ENCODE measurements at places on chromosomes 6 and 20.

- no peak for DNase-seq
Measured at GRCh38 chr6:25137916-25138232, 141.3 kb upstream of the CARMIL1 start.

DNA sequence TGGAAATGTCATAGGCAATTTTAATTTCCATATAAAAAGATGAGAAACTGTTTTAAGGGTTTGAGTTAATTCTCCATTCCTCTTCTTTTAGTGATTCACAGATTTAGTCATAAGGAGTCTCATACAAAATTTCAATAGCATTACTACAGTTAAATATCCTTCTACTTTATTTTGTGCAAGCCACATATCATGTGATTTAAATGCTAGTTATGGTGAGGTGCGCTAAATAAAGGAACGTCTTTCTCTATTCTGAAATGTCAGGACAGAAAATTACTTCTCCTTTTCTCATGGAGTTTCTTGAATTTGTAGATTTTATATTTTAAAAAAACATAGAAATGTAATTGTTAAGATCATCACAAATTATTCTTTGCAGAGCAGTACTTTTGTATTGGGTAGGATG is 50.0 kb upstream of the SUPT3H start:
- DNase-seq = no peak

DNA sequence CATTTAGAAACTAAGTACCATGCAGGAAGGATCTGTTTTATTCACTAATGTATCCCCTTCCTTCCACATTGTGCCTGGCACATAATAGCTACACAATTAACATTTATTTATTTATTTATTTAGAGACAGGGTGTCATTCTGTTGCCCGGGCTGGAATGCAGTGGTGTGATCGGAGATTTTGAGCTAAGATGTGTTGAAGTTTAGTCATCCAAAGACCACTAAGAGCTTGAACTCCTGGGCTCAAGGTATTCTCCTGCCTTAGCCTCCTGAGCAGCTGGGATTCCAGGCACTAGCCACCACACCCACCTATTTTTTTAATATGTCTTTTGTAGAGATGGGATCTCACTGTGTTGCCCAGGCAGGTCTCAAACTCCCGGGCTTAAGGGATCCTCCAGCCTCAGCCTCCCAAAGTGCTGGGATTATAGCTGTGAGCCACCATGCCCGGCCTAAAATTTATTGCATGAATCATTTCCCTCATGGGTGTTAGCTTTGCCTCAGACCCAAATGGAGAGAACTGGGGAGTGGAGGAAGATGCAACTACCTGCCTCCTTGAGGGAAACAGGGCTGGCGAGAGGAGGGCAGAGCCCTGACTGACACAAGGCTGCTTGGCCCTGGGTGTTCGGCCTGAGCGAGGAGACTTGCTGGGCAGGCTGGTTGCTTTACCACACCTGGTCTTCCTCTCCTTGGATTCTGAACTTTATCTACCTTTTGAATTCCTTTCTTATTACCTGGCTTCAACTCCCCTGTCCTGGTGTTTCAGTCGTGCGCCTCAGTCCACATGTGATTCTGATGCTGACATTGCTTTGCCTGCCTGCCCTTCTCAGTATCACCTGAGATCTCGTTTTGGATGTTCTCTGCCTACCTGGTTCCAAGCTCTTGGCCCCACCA is 1.7 kb upstream of the DYNLT1 start:
- DNase-seq = no peak

GRCh38 chr6:154894902-154895301 is 100.2 kb upstream of the TIAM2 start:
- DNase-seq = no peak

DNA sequence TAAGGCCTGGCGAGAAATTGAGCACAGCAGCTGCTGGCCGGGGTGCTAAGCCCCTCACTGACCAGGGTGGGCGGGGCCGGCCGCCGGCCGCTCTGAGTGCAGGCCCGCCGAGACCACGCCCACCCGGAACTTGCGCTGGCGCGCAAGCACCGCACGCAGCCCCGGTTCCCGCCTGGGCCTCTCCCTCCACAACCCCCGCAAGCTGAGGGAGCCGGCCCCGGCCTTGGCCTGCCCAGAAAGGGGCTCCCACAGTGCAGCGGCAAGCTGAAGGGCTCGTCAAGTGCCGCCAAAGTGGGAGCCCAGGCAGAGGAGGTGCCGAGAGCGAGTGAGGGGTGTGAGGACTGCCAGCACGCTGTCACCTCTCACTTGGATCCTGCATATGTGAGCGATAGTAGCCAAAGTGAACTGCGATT is 251.2 kb downstream of the GJA1 start:
- peak; percentile 55 for DNase-seq

- no peak for DNase-seq
Measured at GRCh38 chr6:149077208-149077607, 240.3 kb upstream of the TAB2 start.

GRCh38 chr6:92362404-92362803 is 1057.0 kb downstream of the EPHA7 start:
- no peak for DNase-seq

- DNase-seq = no peak
Measured at GRCh38 chr6:3610921-3611320, 140.6 kb downstream of the PXDC1 start.

DNA sequence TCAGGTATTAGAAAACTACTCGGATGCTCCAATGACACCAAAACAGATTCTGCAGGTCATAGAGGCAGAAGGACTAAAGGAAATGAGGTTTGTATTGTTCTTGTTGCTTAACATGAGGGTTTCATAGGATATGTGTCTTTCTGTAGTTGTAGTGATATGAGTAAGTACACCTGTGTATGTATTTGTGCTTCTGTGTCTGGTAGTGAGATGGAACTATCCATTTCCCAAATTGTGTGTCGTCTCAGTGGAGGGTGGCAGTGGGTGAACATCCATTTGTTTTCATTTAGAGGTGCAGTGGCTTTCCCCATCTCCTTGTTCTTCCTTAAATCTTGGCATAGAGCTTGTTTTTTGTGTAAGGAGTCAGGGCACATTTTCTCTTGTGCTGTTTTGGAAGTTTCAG is 8.2 kb downstream of the ASXL1 start:
- no peak for DNase-seq

- DNase-seq = no peak
Measured at GRCh38 chr6:72720464-72720863, 98.6 kb downstream of the KCNQ5 start.

DNA sequence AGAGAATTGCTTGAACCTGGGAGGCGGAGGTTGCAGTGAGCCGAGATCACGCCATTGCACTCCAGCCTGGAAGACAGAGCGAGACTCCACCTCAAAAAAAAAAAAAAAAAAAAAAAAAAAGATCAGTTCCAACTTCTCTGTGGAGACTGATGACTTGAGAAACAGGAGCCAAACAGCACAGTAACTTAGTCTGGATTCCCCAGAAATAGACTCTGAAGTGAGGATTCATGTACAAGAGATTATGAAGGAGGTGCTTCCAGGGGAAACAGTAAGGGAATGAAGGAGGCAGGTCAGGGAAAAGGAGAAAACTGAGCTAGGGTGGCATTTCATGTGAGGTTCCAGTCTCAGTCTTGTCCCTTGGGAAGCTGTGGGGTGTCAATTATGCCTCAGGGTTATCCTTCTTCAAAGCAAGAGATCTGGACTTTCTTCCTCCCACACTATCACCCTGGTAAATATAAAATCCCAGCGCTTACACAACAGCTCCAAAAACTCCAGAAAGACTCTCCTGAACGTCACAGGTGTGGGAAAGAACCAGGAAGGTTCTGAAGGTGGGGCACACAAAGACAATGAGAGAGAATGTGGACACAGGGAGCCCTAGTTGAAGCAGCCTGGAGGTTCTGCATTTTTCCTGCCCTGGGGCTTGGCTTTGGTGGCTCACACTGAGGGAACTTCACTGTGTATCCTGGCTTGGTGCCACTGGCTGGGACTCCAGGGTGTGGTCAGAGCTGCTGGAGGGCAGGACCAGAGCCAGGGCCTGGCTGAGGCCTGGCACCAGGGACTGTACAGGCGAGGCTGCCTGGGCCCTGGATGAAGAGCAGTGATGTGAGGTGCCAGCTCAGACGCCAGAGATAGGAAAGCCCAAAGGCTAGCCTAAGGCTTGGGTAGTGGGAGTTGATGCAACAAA is 46.8 kb downstream of the PCNA start:
- DNase-seq = peak; percentile 95

GRCh38 chr6:15305909-15306308 is 60.0 kb downstream of the JARID2 start:
- DNase-seq = no peak

GRCh38 chr6:75118925-75119515 is 86.8 kb downstream of the COL12A1 start:
- no peak for DNase-seq

GRCh38 chr20:50932016-50932485 is 814 bp upstream of the ADNP start:
- no peak for DNase-seq

DNA sequence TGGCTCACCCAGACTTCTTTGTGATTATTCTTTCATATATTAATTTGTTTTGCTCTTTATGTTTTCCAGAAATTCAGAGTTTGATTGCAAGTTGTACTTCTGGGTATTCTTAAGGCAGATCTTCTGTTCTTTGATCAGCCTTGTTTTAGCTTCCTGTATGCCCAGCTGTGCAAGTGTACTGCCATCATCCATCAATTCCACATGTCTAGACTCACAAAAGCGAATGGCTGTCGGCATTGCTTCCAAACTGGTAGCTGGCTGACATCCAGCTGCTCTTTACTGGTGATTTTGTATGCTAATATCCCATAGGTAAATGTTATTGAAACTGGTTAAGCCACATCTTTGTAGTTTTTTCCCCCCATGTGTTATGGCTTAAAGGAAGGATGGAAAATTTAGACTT is 1084.8 kb upstream of the CITED2 start:
- no peak for DNase-seq

DNA sequence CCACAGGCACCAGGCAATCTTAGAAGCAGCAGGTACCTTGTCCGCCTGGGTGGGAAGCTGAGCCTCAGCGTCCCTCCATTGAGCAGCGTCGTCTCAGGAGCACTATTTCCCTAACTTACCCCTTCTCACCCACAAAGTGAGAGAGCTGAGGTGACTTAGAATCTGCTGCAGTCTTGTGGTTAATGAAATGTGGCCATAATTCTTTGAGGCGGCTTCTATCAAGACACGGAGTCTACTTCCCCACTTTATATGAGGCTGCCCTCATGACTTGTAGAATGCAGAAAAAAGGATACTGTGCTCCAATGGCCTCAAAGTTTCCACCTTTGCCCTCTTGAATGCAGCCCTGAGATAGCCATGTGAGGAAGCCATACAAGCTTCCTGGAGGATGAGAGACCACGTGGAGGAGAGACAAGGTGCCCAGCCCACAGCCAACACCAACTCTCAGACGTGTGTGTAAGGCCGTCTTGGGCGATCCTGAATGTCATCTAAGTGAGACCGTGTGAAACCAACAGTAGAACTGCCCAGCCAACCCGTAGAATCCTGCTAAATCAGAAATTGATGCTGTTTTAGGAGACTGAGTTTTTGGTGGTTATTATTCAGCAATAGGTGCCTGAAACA is 9.1 kb upstream of the TAGAP start:
- DNase-seq = no peak

GRCh38 chr6:157585274-157586087 is 204.5 kb downstream of the ZDHHC14 start:
- DNase-seq = no peak

DNA sequence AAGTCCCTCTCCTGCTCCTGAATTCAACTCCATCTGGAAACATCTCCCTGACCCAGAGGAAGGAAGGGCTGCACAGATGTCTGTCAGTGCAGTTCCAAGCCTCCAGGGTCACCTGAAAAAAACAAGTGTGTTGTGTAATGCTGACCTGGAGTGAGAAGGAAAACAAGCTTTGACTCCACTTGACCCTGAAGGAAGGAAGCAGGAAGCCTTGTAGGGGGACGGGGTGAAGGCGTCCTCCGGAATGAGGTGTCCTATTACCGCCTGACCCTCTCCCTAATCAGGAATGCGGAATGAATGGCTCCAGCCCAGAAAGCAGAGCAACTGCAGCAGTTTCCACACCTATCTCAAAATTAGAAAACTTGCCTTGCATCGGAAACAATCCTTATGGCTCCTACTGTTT is 13.9 kb upstream of the ADGRF5 start:
- DNase-seq = no peak

DNA sequence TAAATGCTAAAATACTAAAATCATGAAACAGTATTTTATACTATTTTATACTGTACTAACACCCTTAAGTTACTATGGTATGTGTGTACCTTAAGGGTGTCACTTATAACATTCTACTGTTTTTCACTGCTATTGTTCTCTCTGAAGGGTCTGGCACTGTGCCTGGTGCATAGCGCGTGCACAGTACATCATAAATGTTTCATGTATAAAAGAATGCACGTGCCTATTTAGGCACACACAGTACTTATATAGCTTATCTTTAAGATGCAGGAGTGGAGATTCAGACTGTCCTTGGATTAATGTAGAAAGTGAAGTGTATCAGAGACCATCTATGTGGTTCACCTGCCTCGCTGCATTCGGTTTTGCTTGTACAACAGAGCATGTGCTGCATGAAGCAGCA is 64.0 kb upstream of the SGK1 start:
- no peak for DNase-seq

DNA sequence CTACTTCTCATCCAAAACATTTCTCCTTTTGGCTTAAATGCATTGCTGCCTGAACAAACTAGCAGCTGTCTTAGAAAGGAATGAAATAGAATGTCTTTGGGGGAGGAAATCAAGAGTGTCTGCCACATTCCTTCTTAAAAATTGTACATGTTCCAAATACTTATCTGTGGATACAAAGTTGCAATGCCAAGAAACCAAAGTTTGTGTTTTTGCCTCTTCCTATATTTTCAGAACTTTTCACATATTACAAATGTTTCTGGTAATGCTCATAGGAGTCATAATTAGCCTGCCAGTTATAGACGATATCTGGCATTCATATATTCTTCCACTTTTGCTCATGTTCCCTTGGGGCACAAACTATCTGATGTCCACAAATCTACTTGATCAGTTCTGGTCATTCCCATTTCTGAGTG is 165.5 kb upstream of the BMP5 start:
- DNase-seq = no peak

- no peak for DNase-seq
Measured at GRCh38 chr6:166632731-166633130, 5.7 kb upstream of the RPS6KA2 start.

DNA sequence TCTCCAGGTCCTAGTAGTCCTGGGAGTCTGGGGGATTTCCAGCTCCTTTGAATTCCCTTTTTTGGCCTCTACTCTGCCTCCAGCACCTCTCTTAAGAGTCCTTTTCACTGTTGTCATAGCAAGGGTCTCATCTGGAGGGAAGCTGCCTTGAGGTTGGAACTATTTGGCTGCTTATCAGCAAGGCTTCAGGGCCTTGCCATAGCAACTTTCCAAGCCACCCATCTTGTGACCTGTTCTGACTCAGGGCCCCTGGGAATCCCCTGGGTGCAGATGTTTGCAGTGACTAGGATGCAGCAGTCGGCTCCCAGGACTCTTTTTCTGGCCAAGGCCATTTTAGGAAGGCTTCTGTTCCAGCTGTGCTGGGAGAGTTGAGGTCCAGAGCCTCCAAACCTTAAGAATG is 12.4 kb downstream of the PKIG start:
- DNase-seq = peak; percentile 64

All from right cardiac atrium (tissue), 5 donors.